ENCODE measurements at places on chromosomes 1 and 21. TPM values are rescaled to one million over a fixed set of nuclear protein-coding genes. Genes with fewer than 3 reads are reported as not detected.
A peak's percentile ranks its signal among the peaks of the same experiment; 100 is the strongest.

Gene RAB7B
- 0.14 TPM for total RNA-seq

Gene ZNF683
- not detected for total RNA-seq

GRCh38 chr1:21573971-21574465 is 64.8 kb downstream of the ALPL start:
- peak; percentile 83 for DNase-seq

DNA sequence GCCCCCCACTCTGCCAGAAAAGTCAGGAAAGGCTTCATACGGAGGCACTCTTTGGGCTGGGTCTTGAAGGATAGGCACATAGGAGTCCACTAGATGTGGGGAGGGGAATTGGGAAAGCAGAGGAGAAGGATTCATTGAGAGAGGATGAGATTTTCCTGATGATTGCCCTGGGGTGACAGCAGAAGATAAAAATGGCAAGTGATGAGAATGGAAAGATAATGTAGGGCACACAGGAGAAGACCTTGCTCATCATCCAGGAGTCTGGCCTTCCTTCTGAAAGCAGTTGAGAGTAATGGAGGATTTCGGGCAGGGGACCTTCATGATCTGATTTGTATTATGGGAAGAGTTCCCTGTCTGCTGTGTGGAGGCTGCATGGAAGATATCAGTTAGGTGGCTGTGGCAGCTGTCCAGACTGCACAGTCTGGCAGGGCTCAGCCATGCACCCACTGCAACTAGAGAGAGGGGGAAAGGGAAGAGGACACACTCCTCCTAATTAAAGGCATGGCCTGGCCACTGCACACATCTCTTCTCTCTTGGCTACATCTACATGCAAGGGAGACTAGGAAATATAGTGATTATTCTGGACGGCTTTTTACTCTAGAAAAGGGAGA is 9.6 kb upstream of the FABP3 start:
- DNase-seq = no peak

GRCh38 chr1:221440658-221441057 is 301.2 kb downstream of the DUSP10 start:
- DNase-seq = no peak

GRCh38 chr1:76625886-76626678 is 241.2 kb upstream of the ST6GALNAC5 start:
- DNase-seq = no peak

Gene REG4
- 0.20 TPM for total RNA-seq

Gene AIM2
- total RNA-seq = not detected

GRCh38 chr21:33047231-33047630 is 21.5 kb downstream of the OLIG2 start:
- DNase-seq = peak; percentile 26

- DNase-seq = no peak
Observed at GRCh38 chr21:20902511-20902910, 95.7 kb upstream of the NCAM2 start.

GRCh38 chr1:54919367-54920359 is 32.7 kb upstream of the DHCR24 start:
- no peak for DNase-seq

DNA sequence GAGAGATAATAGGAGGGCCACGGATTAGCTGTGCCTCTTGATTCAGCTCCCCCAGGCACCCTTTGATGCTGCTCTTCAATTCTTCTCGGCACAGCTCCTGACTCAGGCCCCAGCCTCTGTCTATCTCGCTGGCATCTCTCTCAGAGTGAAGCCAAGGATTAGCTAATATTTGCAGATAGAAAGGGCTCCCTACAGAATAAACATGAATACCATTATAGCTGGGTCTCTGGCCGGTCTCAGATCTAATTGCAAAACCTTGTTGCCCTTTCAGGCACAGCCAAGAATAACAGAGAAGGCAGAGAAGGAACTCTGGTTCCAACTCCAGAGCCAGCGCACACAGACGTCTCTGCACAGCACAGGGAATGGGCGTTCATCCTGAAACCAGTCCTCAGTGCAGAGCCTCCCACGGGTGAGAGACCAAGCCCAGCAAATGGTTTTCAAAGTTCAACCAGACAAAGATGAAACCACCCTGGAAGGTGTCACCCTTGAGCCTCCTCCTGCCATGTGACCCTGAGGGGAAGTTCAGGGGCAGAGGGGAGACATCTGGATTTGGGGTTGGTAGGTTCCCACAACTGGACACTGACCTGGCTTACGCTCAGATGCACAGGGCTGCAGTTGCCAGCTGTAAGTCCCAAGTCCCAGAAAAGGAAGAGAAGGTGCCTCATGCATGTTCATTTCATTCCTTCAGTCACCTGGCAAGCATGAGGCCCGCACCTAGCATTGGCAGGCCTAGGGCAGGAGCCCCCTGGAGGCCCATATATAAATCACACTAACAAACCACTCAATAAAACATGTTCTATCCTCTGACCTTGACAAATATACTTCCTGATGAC is 394.0 kb downstream of the NPHP4 start:
- no peak for DNase-seq

Gene NEGR1
- total RNA-seq = 0.07 TPM

Gene CCDC185
- total RNA-seq = not detected

Gene BATF3
- total RNA-seq = not detected

DNA sequence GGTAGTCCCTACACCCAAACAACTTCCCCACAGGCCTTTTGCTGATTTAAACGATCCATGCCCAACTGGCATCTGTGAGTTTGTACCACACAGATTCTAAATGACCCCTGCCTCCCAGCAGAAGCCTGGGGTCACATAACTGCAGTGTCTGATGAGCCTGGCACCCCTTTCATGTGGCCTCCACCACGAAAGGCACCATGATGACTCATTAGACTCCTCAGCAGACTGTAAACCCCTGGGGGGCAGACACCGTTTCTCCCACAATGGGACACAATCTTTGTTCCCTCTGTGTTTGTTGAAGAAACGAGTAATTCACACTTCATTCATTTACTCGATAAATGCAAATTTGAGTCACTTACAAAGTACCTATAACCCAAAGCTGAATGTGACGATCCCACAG is 81.6 kb downstream of the CCDC185 start:
- no peak for DNase-seq

Gene PER3
- total RNA-seq = 9.4 TPM

DNA sequence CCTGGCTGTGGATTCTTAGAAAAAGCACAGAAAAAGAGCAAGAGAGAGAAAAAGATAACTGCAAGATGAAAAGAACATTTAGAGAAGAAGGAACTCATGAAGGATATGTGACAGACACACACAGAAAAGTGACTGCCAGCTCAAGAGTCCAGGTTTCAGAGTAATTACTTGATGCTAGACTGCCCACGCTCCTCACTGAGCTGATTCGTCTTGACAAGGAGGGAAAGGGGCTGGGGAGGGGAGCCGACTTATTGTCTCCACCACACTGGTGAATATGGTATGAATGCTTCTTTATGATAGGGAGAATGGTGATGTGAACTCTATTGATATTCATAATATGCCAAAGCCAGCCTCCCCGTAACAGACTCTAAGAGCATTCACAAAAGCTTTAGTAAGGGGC is 140.4 kb downstream of the BRINP2 start:
- DNase-seq = no peak

DNA sequence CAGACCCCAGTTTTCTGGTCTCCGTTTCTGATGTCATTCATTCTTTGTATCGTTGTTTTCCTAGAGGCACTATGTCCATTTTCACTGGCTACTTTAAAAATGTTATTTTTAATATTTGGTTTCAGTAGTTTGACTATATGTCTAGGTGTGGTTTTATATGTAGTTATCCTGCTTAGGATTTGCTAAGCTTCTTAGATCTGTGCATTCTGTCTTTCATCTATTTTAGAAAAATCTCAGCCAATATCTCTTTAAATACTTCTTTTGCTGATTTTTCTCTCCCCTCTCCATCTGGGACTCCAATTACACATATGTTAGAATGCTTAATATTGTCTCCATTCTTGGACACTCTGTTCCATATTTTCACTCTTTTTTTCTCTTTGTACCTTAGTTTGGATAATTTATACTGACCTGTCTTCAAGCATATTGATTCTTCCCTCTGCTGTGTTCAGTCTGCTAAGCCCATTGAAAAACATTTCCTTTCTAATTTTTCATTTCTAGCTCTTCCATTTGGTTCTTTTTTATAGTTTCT is 13.3 kb upstream of the CLSPN start:
- no peak for DNase-seq

DNA sequence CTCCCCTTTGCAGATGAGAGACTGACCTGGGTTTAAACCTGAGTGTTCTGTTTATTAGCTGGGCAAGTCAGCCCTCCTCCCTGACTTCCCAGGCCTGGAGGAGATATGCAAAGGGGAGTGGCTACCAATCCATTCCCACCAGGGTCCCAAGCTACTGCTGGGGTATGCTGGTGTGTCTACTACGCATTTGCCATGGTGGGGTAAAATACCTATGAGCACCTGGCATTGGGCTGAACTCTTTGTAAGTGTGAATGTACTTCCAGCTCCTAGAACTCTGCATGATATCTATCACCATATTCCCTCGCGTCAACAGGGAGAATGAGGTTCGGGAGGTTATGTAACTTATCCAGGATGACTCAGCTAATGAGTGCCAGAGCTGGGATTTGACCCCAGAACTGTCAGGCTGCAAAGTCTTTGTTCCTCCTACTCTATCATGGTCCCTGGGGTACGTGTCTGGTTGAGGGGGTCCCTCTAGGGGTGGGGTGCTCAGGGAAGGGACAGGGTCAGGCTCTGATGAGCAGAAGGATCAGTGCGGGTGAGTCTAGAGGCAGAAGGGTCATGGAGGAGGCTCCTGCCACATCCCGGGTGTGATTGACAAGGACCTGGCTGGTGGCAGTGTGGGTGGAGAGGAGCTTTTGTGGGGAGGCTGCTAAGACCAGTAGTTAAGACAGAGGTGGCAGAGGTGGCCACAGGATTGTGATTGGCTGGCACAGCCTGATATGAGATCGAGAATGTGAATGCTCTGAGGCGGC is 16.7 kb downstream of the AMPD2 start:
- no peak for DNase-seq

Gene OR2T33
- total RNA-seq = not detected

- DNase-seq = no peak
Observed at GRCh38 chr1:66266756-66267155, 267.2 kb upstream of the SGIP1 start.

DNA sequence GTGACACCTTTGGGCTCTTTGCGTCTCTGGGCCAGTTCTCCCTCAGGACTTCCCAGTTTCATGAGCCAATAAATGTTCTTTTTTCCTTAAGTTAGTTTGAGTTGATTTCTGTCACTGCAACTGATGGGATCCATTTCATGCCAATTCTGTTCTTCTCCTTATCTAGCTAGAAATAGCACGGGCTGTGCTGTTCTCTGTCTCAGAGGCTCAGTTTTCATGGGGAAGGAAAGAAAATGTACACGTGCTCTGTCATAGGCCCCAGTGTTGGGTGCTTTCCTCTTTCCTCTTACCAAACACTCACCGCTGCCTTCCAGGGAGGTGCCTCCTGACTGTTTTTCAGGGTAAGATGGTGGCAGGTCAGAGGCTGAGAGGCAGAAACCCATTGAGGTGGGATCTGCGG is 43.2 kb upstream of the ACTL8 start:
- DNase-seq = no peak

- DNase-seq = peak; percentile 75
Observed at GRCh38 chr1:209860293-209860881, 32.6 kb downstream of the UTP25 start.

GRCh38 chr1:208010487-208011071 is 99.7 kb upstream of the CD34 start:
- no peak for DNase-seq

GRCh38 chr1:204909109-204909508 is 38.4 kb downstream of the NFASC start:
- no peak for DNase-seq

- peak; percentile 91 for DNase-seq
Observed at GRCh38 chr1:41476807-41477361, 7.6 kb downstream of the EDN2 start.

DNA sequence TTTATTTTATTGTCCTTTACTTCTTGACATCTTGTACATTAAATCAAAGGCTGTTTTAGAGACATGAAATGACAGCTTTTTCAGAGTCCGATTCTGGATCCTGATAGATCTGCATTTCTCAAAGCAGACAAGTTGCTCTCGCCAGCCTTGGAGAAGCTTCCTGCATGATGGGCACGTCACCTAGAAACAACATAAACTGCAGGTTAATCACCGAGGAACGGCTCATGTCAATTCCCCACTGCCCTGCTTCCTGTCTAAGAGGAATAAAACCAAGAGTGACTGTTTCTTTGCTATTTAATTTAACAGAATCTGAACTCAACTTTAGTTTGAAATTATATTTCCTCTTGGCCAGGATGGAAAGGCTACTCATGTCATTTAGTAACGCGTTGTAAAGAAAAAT is 77.0 kb downstream of the RWDD3 start:
- DNase-seq = no peak

DNA sequence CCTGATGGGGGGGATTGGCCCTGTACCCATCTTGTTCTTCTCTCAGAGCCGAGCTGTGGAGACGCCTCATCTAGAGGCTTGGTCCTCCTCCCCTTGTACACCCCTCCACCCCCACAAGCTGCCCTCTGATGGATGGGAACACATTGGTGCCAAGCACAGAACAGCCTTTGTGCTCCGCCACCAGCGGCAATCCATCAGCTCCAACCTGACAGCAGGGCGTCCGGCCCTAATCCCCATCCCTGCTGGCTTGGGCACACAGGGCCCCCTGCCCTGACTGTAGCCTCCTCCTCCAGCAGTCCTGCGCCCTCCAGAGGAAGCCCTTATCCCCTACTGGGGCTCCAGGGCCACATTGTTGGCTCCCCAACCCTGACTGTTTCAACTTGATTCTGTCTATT is 3.8 kb upstream of the MYOG start:
- no peak for DNase-seq

DNA sequence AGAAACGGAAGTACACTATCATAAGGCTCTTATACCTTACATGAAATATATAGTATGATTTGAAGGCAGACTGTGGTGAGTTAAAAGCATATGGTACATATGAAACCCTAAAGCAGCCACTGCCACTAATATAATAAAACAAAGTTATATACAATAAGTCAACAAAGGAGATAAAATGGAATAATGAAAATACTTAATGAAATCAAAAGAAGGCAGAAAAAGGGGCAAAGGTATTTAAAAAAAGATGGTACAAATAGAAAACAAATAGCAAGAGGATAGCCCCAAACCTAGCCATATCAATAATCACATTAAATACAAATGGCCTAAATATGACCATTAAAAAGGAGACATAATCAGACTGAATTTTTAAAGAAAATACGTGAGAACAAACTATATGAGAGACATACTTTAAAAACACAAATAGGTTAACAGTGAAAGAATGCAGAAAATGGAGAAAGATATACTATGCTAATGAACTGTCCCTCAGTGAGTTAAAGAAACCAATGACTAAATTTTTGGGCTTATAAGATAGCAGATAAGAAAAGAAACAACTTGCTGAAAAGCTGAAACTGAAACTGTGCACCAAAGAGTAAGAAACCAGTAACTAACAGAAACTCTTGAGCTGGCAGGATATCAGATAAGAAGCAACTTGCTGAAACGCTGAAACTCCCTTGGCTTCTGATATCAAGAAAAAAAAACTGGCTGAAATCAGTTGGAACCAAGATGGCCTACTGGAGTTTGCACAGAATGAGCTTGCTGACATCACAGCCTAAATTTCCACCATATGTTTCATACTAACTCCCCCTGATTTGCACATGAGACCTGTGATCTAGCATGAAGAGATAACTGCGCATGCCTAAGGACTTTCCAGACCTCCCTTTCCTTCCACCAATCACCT is 44.3 kb upstream of the IL10 start:
- DNase-seq = no peak

Gene DCDC2B
- total RNA-seq = not detected

Gene LAX1
- total RNA-seq = 0.06 TPM

Measured in right lobe of liver (tissue), 6 donors.